ENCODE measurements at places on chromosomes 3 and 15. TPM values are rescaled to one million over a fixed set of nuclear protein-coding genes. Genes with fewer than 3 reads are reported as not detected.

GRCh38 chr15:63109920-63110319, 11.7 kb upstream of the LACTB start:
- no peaks in the 10 kb centered on the region for H3K36me3 ChIP-seq
- DNase-seq, result no peak
- H3K27me3 ChIP-seq, result no peaks in the 10 kb centered on the region
- no peak overlapping the region for H3K4me3 ChIP-seq
- no peak overlapping the region for H3K27ac ChIP-seq

RGMA gene
- total RNA-seq, result 57.0 TPM

VEPH1 gene
- total RNA-seq, result 17.1 TPM

- no peaks in the 10 kb centered on the region for H3K4me1 ChIP-seq
- no peaks in the 10 kb centered on the region for H3K27me3 ChIP-seq
- H3K27ac ChIP-seq, result peak overlapping the region; percentile 12
- no peak overlapping the region for H3K4me3 ChIP-seq
- no peaks in the 10 kb centered on the region for H3K36me3 ChIP-seq
Measured at GRCh38 chr3:28768439-28768838, 419.8 kb upstream of the AZI2 start.

UACA gene
- total RNA-seq, result 51.1 TPM

GRCh38 chr3:14284694-14285547, 106.3 kb downstream of the LSM3 start:
- H3K27ac ChIP-seq, result no peak overlapping the region
- H3K4me3 ChIP-seq, result no peak overlapping the region
- H3K27me3 ChIP-seq, result no peaks in the 10 kb centered on the region
- DNase-seq, result no peak
- H3K4me1 ChIP-seq, result no peaks in the 10 kb centered on the region

CCR2 gene
- not detected for total RNA-seq

CCR8 gene
- not detected for total RNA-seq

ALDH1L1 gene
- total RNA-seq, result 0.93 TPM

ALPK3 gene
- 32.1 TPM for total RNA-seq

DNA sequence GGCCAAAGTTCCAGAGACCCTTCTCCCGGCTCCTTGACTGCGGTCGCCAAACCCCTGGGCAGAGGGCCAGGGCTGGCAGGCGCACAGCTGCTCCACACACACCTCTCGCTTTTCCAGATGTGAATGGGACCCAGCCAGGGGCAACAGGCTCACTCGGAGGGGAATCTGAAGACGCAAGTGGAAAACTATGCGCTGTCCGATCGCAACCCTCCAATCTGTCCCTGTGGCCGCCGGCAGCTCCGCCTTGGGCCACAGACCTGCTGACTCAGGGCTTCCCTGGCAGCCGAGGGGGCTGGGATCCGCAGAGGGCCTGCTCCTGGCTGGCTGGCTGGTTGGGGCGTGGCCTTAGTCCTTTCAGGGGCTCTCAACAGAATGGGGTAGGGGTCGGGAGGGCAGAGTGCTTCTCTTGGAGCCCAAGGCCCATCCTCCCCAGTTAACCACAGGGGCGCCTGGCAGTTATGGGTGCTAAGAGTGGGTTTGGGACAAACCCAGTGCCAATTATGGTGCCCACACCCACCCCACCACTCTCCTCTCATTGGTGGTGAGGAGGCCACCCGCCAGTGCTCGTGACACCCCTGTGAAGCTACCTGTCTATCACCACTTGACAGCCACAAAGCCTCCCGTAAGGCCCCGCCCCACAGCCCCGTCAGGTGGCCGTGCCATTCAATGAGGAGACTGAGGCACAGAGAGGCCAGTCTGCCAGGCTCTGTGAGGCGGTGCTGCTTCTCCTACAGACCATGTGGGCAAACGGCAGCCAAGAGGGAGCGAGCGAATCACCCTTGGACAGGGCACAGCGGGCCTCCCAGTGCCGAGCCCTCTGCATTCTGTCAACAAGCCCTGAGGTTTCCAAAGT, 53.8 kb downstream of the IQSEC1 start:
- peak overlapping the region; percentile 86 for H3K27ac ChIP-seq
- H3K4me1 ChIP-seq, result peaks cover 14% of the 10 kb centered on the region
- no peak overlapping the region for H3K4me3 ChIP-seq
- DNase-seq, result peak; percentile 94
- no peaks in the 10 kb centered on the region for H3K27me3 ChIP-seq

SYNPR gene
- not detected for total RNA-seq

GRCh38 chr3:45981346-45982074, 14.1 kb downstream of the FYCO1 start:
- H3K36me3 ChIP-seq, result peaks cover 65% of the 10 kb centered on the region
- H3K27me3 ChIP-seq, result no peaks in the 10 kb centered on the region
- H3K4me3 ChIP-seq, result no peak overlapping the region
- no peak for DNase-seq
- peaks cover 13% of the 10 kb centered on the region for H3K4me1 ChIP-seq
- no peak overlapping the region for H3K27ac ChIP-seq

- no peak overlapping the region for H3K27ac ChIP-seq
- DNase-seq, result peak; percentile 39
- H3K27me3 ChIP-seq, result no peaks in the 10 kb centered on the region
- no peak overlapping the region for H3K4me3 ChIP-seq
- H3K36me3 ChIP-seq, result no peaks in the 10 kb centered on the region
Measured at GRCh38 chr15:100763835-100764750, 115.5 kb upstream of the ALDH1A3 start.

- peaks cover 10% of the 10 kb centered on the region for H3K4me1 ChIP-seq
- peak; percentile 49 for DNase-seq
- no peaks in the 10 kb centered on the region for H3K36me3 ChIP-seq
Measured at GRCh38 chr3:134313847-134314587, 60.2 kb downstream of the AMOTL2 start.

XCR1 gene
- total RNA-seq, result not detected

DNA sequence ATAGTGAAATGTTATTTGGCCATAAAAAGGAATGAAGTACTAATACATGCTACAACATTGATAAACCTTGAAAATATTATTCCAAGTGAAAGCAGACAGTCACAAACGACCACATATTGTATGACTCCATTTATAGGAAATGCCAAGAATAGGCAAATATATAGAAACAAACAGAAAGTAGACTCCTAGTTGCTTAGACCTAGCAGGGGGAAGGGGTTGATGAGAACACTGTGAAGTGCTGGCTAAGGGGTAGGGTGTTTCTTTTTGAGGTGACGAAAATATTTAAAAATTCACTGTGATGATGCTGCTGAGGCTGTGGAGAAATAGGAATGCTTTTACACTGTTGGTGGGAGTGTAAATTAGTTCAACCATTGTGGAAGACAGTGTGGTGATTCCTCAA, 30.5 kb upstream of the XIRP1 start:
- H3K27ac ChIP-seq, result no peak overlapping the region
- no peak overlapping the region for H3K4me3 ChIP-seq
- H3K36me3 ChIP-seq, result no peaks in the 10 kb centered on the region
- H3K27me3 ChIP-seq, result no peaks in the 10 kb centered on the region

- DNase-seq, result peak; percentile 54
- no peak overlapping the region for H3K4me3 ChIP-seq
- H3K36me3 ChIP-seq, result no peaks in the 10 kb centered on the region
- peaks cover 17% of the 10 kb centered on the region for H3K4me1 ChIP-seq
- H3K27ac ChIP-seq, result peak overlapping the region; percentile 47
Measured at GRCh38 chr15:36897834-36898233, 202.5 kb downstream of the MEIS2 start.

CCDC14 gene
- 56.4 TPM for total RNA-seq

DNA sequence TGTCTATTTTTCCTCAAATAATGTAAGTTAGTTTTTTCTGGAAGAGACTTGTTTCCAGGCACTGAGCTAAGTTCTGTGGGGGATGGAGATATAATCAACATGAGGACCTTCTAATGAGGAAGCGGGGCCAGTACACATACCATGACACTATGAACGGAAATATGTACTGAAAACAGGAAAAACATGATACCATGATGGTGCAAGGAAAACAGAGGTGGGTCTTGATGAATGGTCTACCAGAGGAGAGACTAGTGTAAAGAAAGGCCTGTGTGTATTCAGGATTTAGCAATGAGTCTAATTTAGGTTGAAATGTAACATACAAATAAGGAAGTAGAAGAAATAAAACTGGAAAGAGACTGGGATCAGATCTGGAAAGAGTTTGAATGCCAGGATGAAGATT, 38.9 kb upstream of the TPRG1 start:
- no peaks in the 10 kb centered on the region for H3K36me3 ChIP-seq
- H3K4me3 ChIP-seq, result no peak overlapping the region
- H3K4me1 ChIP-seq, result no peaks in the 10 kb centered on the region
- no peak for DNase-seq

DNA sequence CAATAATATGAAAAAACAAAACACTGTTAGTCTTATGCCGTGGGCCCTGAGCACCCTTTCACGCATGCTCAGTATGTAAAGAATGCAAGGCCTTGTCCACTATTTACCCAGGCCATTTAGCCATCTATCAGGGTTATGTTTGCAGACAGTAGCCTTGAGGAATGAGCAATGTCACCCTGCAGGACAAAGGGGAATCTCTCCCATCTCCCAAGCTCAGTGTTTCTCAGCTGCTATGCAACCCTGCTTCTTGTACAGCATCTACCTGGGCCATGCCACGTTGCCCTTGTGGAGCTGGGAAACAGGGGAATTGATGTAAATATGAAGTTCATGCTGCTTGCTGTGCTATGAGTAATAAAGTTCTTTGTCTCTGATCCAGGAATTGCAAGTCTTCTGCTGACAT, 51.5 kb upstream of the SLCO2A1 start:
- no peaks in the 10 kb centered on the region for H3K36me3 ChIP-seq
- H3K4me1 ChIP-seq, result no peaks in the 10 kb centered on the region
- H3K27me3 ChIP-seq, result no peaks in the 10 kb centered on the region
- DNase-seq, result peak; percentile 6
- no peak overlapping the region for H3K27ac ChIP-seq
- no peak overlapping the region for H3K4me3 ChIP-seq
